Kidney (tissue), 22 donors: ENCODE measurements at places on chromosomes 5 and 9. TPM values are rescaled to one million over a fixed set of nuclear protein-coding genes. Genes with fewer than 3 reads are reported as not detected.

GRCh38 chr5:2902742-2903297 lies 151.3 kb upstream of the IRX2 start:
- no peaks in the 10 kb centered on the region for H3K36me3 ChIP-seq
- no peaks in the 10 kb centered on the region for H3K27me3 ChIP-seq
- DNase-seq = no peak

DNA sequence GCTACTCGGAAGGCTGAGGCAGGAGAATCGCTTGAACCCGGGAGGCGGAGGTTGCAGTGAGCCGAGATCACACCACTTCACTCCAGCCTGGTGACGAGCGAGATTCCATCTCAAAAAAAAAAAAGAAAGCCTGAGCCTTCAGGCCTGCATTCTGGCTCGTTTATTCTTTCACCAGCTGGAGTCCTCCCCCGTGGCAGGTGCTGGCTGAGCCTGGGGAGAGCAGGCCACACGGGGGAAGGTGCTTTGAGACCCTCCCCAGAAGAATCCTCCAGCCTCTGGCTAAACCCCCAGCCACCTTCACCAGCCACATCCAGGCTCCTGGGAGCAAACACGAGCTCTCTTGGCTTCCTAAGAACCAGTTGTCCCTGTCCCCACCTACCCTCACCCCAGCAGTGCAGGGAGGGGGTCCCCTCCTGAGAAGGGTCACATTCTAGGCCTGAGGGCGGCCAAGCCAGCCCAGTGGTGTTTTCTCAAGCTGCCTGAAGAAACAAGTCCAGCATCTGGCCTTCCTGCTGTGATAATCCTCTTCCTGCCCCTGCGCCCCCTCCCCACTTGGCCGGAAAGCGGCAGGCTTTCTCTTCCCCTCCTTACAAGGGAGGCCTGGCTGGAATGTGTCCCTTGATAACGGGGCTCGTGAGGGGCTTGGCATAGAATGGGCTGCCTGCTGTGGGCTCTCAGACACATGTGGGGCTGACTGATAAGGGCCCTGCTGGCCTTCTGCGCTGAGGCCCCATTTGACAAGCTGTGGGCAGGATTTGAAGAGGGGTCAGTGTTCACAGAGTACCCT lies 41.5 kb downstream of the PLPP7 start:
- H3K4me1 ChIP-seq = no peaks in the 10 kb centered on the region
- H3K36me3 ChIP-seq = no peaks in the 10 kb centered on the region
- H3K27ac ChIP-seq = no peak overlapping the region
- no peak overlapping the region for H3K4me3 ChIP-seq
- no peak for DNase-seq
- no peaks in the 10 kb centered on the region for H3K27me3 ChIP-seq

- no peak overlapping the region for H3K4me3 ChIP-seq
- no peaks in the 10 kb centered on the region for H3K27me3 ChIP-seq
- DNase-seq = no peak
These were observed 73.4 kb downstream of the GABBR2 start for GRCh38 chr9:98635374-98635773.

SPAG8 gene
- polyA plus RNA-seq = 2.4 TPM

ANKRD18B gene
- polyA plus RNA-seq = not detected

SPOCK1 gene
- 32.8 TPM for polyA plus RNA-seq
